ENCODE measurements at places on chromosomes 3 and 15. TPM values are rescaled to one million over a fixed set of nuclear protein-coding genes. Genes with fewer than 3 reads are reported as not detected.
A peak's percentile ranks its signal among the peaks of the same experiment; 100 is the strongest.

DNA sequence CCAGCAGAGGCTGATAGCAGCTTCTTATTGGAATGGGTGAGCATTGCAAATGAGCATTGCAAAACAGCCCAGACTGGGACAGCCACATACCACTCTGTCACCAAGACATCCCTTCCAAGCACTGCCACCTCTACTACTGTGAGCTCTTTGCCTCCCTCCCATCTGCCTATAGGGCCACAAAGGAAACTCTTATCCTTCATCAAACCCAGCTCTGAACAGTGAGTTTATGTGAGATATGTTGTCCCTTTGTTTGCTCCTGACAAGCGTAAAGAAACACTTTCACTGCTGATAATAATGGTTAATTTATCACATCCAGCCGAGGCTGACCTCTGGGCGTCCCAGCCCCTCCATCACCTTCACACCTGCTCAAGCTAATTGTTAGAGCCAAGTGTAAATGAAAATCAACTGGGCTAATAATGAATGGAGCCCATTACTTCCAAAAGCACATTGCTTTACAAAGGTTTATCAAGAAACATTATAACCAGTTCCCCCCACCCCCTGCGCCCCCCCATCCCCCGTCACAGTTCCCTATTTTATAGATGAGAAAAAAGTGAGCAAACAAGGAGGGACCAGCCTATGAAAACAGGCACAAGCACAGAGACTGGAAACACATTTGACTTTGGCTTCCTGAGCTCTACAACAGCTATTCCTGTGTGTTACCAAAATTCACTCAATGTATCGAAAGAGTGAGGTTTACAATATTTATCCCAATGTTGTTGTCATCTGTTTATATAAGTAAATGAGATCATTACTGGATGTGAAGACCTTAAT, 146.3 kb downstream of the ANXA2 start:
- H3K27ac ChIP-seq, result no peak overlapping the region
- no peak for DNase-seq
- H3K27me3 ChIP-seq, result no peaks in the 10 kb centered on the region
- no peak overlapping the region for H3K4me3 ChIP-seq
- no peaks in the 10 kb centered on the region for H3K4me1 ChIP-seq

DNA sequence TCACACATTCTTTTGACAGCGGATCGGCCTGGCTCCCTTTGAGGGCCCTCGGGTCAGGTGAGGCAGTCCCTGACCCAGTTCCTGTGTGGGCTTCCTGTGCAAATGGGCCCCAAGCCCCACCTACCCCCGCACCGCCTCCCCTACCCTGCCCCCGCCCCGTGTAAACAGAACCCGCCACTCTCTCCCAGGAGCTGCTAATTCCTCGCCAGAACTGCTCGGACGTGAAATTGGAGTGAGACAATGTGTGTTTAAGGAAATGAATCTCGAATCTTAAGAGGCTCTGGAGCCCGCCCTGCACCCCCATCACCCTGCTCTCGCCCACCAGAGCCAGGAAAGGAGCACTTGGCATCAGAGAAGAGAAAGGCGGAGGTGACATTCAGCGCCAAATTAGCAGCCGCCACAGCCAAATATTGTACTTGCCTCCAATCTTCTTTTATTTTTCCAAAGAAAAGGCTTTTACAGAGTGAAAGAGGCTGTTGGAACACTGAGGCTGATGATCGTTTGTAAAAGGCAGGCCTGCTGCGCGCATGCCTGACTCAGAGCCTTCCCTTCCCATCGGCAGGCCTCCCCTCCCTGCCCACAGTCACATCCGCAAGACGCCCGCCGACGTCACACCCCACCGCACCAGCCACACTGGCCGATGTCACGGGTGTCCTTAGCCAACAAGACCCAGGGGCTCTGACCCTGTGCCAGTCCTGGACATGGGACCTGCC, 53.1 kb downstream of the CACNA2D2 start:
- peak overlapping the region; percentile 14 for H3K27ac ChIP-seq
- H3K27me3 ChIP-seq, result no peaks in the 10 kb centered on the region
- DNase-seq, result peak; percentile 37
- H3K4me1 ChIP-seq, result peaks cover 45% of the 10 kb centered on the region
- H3K4me3 ChIP-seq, result peak overlapping the region; percentile 48
- no peaks in the 10 kb centered on the region for H3K36me3 ChIP-seq

DNA sequence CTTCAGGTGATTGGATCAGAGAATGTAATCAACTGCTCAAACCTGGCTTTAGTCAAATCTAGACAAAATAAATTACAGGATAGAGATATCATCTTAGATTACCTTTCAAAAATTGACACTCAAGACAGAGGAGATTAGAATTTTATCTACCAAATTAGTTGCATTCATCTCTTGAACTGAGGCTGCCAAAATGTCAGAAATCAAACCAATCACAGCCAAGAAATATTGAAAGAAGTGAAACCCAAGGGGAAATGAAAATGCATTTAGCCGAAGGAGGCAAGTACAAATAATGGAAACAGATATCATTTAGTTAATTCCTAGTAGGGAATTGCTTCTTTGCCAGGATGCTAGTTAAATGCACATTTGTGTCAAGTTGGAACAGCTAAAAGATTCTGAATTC, 261.1 kb upstream of the PDZRN3 start:
- H3K4me3 ChIP-seq, result no peak overlapping the region
- H3K4me1 ChIP-seq, result no peaks in the 10 kb centered on the region
- no peak overlapping the region for H3K27ac ChIP-seq
- H3K36me3 ChIP-seq, result no peaks in the 10 kb centered on the region
- DNase-seq, result no peak

GRCh38 chr15:81295486-81296121, 28.3 kb downstream of the STARD5 start:
- peaks cover 24% of the 10 kb centered on the region for H3K36me3 ChIP-seq
- peak overlapping the region; percentile 96 for H3K4me3 ChIP-seq
- peaks cover 74% of the 10 kb centered on the region for H3K4me1 ChIP-seq
- no peaks in the 10 kb centered on the region for H3K27me3 ChIP-seq
- peak; percentile 44 for DNase-seq

GRCh38 chr3:15635121-15635661, 33.6 kb downstream of the BTD start:
- no peak overlapping the region for H3K4me3 ChIP-seq
- DNase-seq, result no peak
- no peaks in the 10 kb centered on the region for H3K27me3 ChIP-seq
- no peaks in the 10 kb centered on the region for H3K36me3 ChIP-seq
- peaks cover 19% of the 10 kb centered on the region for H3K4me1 ChIP-seq
- no peak overlapping the region for H3K27ac ChIP-seq

DNA sequence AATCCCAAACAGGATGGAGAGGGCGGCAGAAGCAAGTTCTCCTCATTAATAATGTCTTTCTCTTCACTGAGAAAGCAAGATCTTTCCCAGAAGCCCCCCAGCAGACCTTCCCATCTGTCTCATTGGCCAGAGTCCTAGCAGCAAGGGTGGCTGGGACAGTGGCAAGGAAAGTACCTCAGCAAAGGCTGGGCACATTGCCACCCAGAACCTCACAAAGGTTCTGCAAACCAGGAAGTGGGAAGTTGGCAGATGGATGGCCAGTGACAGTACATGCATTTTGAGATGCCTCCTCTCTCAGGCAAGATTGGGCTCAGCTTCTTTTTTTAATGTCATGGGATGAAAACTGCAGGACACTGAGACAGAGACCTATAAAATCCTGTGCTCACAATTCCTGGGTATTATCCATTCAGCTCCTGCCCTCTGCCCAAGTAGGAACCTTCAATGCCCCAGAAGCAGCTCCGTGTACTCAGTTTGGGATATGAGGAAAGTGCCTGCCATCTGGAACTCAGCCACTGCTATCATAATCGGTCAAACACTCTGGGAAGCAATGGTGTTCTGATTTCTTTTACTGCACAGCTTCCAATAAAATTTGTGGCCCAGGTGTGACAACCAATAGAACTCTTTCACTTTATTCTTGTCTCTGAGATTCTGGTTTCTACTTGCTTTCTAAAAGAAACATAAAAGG, 25.5 kb downstream of the DPH3 start:
- DNase-seq, result no peak
- H3K4me3 ChIP-seq, result no peak overlapping the region
- H3K36me3 ChIP-seq, result no peaks in the 10 kb centered on the region
- no peak overlapping the region for H3K27ac ChIP-seq
- H3K27me3 ChIP-seq, result no peaks in the 10 kb centered on the region

DNA sequence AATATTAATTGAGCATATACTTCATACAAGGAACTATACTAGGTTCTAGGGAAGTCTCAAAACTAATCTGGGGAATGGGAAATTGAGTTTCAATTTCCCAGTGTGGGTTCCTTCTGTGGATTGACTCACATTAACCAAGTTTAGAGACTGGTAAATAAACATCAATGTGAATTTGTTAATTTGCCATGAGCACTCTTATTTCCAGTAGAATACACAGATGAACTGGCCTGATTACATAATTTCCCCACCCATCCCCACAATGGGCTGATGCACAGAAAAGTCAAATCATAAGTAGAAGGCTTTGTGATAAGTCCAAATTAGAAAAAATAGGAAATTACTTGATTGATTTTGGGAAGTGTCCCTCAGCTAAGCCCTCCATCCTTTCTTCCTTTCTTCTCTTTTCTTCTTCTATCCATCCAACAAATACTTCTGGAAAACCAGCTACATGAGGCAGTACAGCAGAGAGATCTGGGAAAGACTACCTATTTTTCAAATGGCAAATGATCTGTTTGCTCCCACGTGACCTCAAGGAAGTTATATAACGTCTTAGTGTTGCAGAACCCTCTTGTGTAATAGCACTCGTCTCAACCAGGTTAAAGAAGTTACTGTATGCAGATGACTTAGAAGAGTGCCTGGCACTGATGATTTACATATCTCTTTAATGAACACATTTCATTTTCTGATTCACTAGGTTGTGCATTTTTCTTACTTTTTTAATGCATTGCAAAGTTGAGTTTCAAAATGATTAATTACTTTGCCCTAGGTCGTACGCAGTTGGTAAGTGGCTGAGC, 312.3 kb downstream of the SV2B start:
- no peak for DNase-seq
- no peak overlapping the region for H3K4me3 ChIP-seq
- H3K36me3 ChIP-seq, result no peaks in the 10 kb centered on the region
- no peak overlapping the region for H3K27ac ChIP-seq

DNA sequence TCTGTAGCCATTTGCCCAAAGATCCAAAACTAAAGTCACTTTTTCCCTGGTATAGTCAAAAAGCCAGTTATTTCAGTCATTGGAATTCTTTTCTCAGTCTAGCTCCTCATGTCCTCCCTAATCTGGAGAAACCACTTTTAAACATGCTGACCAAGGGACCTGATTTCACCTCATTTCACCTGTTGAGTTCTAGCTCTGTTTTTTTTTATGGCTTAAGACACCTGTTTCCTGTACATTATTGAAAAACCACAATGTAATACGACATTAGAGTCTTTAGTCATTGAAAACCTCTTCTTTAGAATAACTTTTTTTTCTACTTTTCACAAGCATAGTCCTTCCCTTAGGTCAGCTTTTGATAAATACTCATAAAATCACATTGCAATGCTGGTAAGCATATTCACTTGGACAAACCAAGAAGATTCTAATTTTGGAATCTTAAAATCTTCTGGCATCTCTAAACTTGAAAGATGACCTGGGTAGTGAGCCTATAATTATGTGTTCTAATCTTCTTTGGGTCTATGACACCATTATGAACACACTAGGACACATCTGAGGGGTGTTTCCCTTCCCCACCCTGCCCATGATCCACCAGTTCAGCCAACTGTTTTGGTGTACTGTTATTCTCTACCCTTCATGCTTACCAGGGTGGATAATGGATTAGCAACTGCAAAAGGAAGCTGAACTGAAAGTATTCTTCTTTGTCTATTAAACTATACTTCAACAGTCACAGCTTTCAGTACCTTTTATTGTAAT, 103.5 kb upstream of the FXR1 start:
- no peaks in the 10 kb centered on the region for H3K4me1 ChIP-seq
- H3K4me3 ChIP-seq, result no peak overlapping the region
- H3K27ac ChIP-seq, result no peak overlapping the region

- no peaks in the 10 kb centered on the region for H3K27me3 ChIP-seq
- H3K4me3 ChIP-seq, result no peak overlapping the region
- H3K27ac ChIP-seq, result no peak overlapping the region
- H3K4me1 ChIP-seq, result no peaks in the 10 kb centered on the region
- no peak for DNase-seq
- no peaks in the 10 kb centered on the region for H3K36me3 ChIP-seq
Observed at GRCh38 chr3:36295296-36295695, 85.0 kb upstream of the STAC start.

- H3K36me3 ChIP-seq, result no peaks in the 10 kb centered on the region
- H3K4me1 ChIP-seq, result peaks cover 6% of the 10 kb centered on the region
- DNase-seq, result no peak
- no peak overlapping the region for H3K27ac ChIP-seq
- no peak overlapping the region for H3K4me3 ChIP-seq
Observed at GRCh38 chr15:69035205-69035917, 20.9 kb downstream of the NOX5 start.

- no peaks in the 10 kb centered on the region for H3K36me3 ChIP-seq
- H3K27ac ChIP-seq, result no peak overlapping the region
- no peaks in the 10 kb centered on the region for H3K4me1 ChIP-seq
- H3K4me3 ChIP-seq, result no peak overlapping the region
- no peaks in the 10 kb centered on the region for H3K27me3 ChIP-seq
- no peak for DNase-seq
Observed at GRCh38 chr3:56118968-56119367, 349.3 kb downstream of the ERC2 start.

GRCh38 chr3:23806534-23807423, 1.0 kb downstream of the UBE2E1 start:
- H3K36me3 ChIP-seq, result no peaks in the 10 kb centered on the region
- peaks cover 37% of the 10 kb centered on the region for H3K4me1 ChIP-seq
- no peaks in the 10 kb centered on the region for H3K27me3 ChIP-seq

DNA sequence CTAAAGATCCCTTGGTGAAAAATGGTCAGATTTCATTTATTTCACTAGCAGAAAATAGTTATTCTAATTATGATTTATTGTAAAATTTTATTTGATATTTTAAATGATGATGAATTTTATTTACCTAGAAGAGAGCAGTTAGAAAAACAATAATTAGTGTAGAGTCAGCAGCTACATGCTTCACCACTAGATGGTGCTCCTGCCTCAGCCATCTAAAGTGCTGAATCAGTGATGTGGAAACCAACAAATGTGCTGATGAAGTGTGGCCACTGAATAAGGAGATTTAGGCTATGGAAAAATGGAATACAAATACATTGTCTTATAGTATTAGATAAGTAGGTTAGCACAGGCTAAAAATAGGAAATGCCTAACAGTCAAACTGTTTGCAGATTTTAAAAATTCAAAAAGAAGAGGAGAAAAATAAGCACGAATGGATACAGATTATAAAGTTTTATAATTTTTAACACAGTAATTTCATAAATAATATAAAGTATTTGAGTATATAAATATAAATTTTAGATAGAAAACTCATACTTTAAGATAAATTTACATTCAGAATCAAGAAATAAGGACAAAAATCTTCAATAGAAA, 109.8 kb downstream of the PPP2R3A start:
- peak; percentile 69 for DNase-seq
- H3K27ac ChIP-seq, result no peak overlapping the region
- H3K4me1 ChIP-seq, result no peaks in the 10 kb centered on the region
- no peaks in the 10 kb centered on the region for H3K27me3 ChIP-seq

ZNF710 gene
- total RNA-seq, result 7.7 TPM

GP5 gene
- 3.3 TPM for total RNA-seq

DAPK2 gene
- 1.6 TPM for total RNA-seq

CD276 gene
- not detected for total RNA-seq

Measured in CD4-positive, alpha-beta T cell (primary cell).